ENCODE measurements at places on chromosomes 13 and 19.

GRCh38 chr19:54530866-54531265, 28.2 kb downstream of the LAIR2 start:
- no peak for DNase-seq

- DNase-seq, result no peak
These were observed 24.2 kb downstream of the RANBP3 start for GRCh38 chr19:5953680-5954213.

GRCh38 chr13:33205804-33206221, 79.7 kb downstream of the STARD13 start:
- no peak for DNase-seq

- DNase-seq, result no peak
These were observed 14.8 kb downstream of the AXL start for GRCh38 chr19:41233748-41234240.

DNA sequence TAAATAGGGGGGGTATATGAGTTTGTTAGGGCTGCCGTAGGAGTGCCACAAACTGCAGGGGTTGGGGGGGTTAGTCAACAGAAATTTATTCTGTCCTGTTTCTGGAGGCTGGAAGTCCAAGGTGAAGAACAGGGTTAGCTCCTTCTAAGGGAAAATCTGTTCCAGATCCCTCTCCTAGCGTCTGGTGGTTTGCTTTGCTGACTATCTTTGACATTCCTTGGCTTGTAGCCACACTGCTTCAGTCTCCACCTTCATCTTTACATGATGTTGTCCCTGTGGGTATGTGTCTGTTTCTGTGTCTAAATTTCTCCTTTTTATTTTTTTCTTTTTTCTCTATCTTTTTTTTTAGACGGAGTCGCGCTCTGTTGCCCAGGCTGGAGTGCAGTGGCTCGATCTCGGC, 8.1 kb upstream of the ICAM1 start:
- no peak for DNase-seq

GRCh38 chr13:114110091-114110829, 22.2 kb downstream of the RASA3 start:
- DNase-seq, result no peak

DNA sequence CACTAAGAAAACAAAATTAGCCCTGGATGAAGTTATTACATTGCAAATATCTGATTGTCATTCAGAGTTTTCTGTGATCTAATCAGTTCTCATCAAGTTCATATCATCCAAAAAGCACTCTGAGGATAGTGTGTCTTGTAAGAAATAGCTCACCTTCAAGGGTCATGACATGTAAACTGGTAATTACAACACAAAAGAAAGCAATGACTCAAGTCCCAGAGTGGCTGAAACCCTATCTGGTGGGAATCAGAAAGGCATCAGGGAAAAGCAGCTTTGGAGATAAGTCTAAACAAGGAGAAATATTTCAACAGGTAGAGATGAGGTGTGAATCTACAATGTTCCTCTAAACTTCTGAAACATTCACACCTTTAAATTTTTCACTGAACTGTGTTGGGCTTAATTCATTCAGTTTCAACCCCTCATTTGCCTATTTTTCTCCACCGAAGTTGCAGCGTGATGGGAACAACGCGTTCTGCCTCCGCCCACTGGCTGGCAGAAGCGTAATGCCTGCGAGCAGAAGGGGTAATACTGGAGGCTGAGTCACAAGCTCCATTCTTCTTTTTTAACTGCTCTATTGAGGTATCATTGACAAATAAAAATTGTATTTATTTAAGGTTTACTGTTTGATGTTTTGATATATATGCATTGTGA, 155.2 kb upstream of the IPO5 start:
- DNase-seq, result no peak

GRCh38 chr13:42039457-42039945, 8.9 kb upstream of the DGKH start:
- no peak for DNase-seq

DNA sequence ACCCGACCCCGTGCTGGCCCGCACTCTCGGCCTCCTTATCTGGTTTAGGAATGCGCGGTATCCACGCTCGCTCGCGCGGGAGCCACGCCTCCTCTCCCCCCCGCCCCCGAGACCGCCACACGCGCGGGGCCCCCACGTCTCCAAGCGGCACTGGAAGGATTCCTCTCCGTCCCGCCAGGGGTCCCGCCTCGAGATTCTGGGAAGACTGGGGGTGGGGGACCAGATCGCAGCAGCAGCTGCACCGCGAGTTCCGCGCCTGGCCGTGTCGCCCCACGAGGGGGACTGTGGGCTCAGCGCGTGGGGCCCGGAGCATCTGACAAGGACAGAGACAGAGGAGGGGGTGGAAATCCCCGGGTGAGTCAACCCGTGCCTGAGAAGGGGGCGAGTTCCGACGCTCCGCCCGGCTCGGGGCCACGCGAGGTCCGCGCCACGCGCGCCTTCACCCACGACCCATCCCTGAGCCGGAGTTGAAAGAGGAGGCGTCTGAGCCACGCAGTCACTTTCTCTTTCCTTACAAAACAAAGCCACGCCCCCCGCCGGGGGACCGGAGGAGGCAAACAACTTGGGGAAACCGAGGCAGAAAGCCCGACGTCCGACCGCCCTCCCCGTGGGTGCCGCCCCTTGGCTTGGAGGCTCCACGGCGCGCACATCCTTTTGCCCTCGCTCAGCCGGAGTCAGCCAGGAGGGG, 814 bp downstream of the S1PR2 start:
- no peak for DNase-seq

DNA sequence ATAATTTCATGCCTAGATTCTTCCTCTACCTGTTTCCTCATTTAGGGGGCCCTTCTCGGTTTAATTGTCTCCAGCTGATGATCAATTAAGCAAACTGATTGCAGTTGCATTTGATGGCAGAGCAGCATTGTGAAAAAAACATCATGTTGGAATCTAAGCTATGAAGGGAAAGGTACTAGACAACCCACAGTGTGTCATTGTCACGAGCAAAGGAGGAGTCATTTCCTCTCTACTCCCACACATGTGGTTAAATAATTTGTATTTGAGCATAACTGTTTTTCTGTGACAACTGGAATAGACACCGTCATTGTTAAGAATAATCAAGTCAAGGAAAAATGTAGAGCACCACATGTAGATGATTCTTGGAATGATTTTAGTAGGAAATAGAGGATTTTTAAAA, 240.3 kb downstream of the DCT start:
- no peak for DNase-seq

Data from glomerular endothelial cell (primary cell).